Suprapubic skin (tissue), 4 donors: ENCODE measurements at places on chromosomes 1 and 21. TPM values are rescaled to one million over a fixed set of nuclear protein-coding genes. Genes with fewer than 3 reads are reported as not detected.

Gene TNFRSF4
- total RNA-seq = 0.42 TPM

Gene CHI3L2
- 7.6 TPM for total RNA-seq

DNA sequence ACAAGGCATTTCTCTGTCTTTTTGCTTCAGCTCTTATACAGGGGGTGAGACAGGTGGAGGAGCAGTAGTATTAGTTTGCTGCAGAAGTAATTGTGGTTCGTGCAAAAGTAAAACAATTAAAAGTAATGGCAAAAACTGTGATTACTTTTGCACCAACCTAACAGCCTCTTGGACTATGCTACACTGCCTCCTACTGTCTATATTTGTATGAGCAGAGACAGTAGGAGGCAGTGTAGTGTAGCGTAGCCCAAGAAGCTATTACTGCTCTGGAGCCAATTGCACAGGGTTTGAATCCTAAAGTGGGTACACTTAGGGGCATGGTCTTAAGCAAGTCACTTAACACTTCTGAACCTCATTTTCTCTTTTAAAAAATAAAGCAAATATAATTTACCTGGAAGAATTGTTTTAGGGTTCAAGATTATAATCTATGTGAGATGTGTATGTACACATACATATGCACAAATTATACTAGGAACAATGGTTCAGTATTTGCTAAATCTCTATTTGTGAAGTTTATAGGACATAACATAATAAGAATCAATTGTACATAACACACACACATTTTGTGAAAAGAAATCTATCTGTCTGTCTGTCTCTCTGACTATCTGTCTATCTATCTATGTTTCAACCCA is 103.8 kb downstream of the BRINP3 start:
- DNase-seq = no peak

DNA sequence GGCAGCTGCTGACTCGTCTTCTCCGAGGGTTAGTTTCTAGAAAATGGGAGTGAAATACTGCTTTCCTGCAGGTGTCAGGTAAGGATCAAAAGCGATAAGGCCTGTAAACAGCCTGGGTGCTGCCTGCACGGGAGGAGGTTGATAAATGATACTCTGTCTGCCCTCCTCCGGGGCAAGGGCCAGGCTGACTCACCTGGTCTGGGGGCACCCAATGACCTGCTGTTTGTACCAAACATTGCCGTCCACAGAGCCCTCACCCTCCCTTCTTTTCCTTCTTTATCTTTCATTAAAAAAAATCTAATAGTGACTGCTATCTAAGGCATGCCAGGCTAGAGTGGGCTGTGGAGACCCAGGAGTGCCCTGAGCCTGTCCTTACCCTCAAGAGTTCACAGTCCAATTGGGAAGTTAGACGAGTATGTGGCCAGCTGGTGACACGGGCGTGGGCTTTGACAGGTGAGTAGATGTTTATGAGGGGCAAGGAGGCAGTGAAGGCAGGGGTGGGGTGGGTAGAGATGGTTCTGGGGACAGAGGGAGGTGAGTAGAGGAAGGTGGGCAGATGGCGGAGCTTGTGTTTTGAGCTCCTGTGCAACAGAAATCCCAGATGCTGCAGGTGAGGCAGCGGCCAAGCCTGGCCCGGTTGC is 16.2 kb downstream of the EDN2 start:
- no peak for DNase-seq

- DNase-seq = no peak
Measured at GRCh38 chr1:77831976-77832711, 52.7 kb downstream of the MIGA1 start.

DNA sequence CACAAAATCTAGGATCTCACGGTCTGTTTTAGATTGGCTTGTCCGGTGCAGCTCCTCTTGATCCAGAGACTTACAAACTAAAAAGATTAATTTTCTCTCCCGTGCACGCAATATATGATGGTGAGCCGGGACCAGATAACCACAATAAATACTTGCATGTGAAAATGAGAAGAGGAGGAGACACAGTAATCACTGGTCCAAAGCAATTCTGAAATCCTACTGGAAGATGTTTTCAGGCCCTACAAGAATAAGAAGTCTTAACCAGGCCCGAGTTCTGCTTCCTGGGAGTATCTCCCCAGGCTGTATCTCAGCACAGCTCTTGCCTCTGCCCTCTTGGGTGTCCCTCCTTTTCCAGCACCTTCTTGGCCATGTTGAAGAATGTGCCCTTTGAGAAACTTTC is 1.0 kb upstream of the WDR4 start:
- DNase-seq = no peak
